ENCODE measurements at places on chromosomes 2 and 18.

- no peak for DNase-seq
These were observed 497.9 kb upstream of the FANCL start for GRCh38 chr2:58739033-58739432.

GRCh38 chr2:14745288-14746076, 113.0 kb downstream of the LRATD1 start:
- no peak for DNase-seq

- no peak for DNase-seq
These were observed 6.1 kb upstream of the CXCR1 start for GRCh38 chr2:218172845-218173244.

DNA sequence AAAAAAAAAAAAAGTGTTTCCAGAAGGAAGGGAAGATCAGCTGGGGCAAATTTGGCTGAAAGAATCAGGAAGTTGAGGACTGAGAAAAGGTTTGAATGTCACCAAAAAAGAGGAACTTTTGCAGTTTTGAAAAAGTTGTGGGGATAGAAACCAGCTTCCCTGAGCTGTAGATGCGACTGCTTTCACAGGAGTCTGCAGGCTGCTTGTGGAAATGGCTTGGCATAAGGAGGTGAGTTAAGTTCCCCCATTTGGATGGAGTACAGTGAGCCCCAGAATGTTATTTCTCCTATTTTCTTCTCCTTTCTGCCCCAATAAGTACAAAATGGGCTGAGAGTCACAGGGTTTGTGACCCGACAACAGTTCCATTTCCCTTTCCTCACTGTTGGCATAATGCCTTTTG, 16.5 kb upstream of the ME2 start:
- no peak for DNase-seq

- no peak for DNase-seq
These were observed 281.7 kb downstream of the CCDC85A start for GRCh38 chr2:56465491-56465890.

- no peak for DNase-seq
These were observed 7.3 kb upstream of the PLEK start for GRCh38 chr2:68357605-68358337.

- no peak for DNase-seq
These were observed 44.2 kb downstream of the LCLAT1 start for GRCh38 chr2:30491225-30491624.

Measured in RWPE2 (cell line).